ENCODE measurements at places on chromosomes 6 and 20.

DNA sequence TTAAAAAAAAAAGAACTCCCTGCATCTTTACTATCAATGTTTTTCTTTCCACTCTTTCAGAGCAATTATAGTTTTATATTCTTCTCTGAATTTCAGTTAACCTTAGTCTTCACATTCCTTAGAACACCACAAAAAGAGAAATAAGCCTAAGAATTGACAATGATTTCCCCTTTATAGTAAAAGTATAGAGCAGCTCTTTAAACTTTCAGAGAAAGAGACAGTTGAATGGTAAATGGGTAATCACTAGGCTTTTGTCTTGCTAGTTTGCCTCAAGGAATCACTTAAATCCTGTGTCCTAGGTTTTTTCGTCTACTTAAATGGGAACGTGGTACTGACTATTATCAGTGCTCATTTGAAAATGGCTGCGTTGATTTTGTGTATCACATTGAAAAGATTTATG lies 31.8 kb downstream of the SLX4IP start:
- no peak for DNase-seq

- no peak for DNase-seq
These were observed 274.3 kb downstream of the CD109 start for GRCh38 chr6:73969971-73970970.

- peak; percentile 3 for DNase-seq
These were observed 24.9 kb downstream of the SASH1 start for GRCh38 chr6:148367411-148368024.

DNA sequence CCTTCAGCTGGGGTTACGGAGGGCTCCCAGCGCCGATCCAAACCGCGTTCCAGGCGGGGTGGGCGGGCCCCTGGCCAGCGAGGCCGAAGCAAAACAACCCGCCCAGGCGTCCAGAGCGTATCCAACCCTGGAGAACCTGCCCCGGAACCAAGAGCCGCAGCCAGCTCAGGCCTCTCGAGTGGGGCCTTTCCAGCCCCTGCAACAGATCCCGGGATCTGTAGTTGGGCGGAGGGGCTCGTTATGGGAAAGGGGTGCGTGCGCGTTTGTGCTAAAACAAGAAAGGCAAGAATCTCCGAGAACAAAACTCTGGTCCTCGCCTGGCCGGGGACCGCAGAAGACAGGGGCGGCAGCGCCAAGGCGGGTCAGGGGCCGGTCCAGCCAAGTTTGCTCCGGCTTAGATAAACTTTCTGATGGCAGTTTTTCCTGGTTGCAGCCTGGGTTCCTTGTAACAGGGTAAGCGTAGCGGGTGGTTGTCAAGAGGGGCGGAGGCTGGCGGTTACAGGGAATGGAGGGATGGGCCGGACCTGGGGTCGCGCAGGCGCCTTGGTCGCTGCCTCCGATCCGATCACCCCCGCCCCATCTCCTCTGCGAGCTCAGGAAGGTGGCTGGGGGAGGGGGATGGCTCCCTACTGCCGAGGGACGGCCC lies 448 bp upstream of the RIN2 start:
- no peak for DNase-seq
